ENCODE measurements at places on chromosomes 1 and 21.

DNA sequence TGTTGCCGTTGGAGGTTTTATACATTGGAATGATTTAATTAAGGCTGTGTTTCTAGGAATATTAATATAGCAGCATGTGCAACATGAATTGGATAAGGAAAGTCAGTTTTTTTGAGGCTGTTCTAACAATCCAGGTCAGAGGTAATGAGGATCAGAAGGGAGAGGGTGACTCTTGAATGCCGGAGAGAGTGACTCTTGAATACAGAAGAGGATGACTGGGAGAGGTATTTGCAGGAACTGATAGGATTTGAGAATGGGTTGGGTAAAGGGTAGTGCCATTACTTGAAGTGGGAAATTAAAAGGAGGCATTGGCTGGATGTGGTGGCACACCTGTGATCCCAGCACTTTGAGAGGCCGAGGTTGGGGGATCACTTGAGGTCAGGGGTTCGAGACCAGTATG, 55.6 kb upstream of the MACF1 start:
- no peak for DNase-seq

DNA sequence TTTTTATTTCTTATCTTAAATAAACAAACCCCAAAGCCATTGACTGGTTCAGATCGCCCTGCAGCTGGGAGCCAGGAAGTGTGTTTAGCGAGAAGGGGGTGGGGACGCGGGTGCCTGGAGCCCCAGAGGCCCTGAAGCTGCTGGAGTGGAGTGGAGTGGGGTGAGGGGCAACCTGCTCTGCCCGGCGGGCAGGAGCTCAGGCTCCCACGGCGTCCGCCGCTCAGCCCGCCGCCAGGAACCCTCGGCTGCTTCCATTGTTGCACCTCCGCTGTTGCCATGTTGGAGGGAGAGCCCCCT, 673 bp downstream of the PIK3C2B start:
- peak; percentile 50 for DNase-seq

GRCh38 chr1:150511551-150511950, 3.6 kb downstream of the ECM1 start:
- DNase-seq = no peak

- no peak for DNase-seq
These were observed 23.4 kb upstream of the KIAA1614 start for GRCh38 chr1:180889325-180889724.

GRCh38 chr1:235090406-235091069, 38.1 kb downstream of the TOMM20 start:
- no peak for DNase-seq

DNA sequence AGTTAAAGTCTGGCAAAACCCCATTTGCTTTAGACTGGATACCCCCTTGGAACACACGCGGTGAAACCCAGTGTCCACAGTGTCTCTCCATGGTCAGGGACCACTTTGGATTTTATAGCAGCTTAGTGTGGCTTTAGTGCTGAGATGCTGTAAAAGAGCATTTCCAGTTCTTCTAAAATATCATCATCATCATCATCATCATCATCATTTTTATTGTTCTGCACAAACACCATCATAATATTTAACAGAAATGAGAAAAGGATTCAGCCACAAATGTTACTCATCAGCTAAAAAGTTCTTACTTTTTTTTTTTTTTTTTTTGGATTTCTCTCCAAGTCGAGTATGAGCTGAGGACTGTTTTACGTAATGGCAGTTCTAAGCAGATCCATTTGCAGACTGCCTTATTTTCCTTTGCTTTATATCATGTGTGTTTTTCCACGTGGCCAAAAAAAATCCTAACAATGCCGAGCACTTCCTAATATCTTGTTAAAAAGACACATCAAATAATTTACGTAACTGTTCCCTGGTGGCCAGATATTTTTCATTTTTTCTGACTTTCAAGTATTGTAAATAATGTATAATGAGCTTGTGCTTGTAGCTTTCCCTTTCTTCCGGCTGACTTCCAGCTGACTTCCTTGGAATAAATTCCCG, 62.8 kb downstream of the EVA1C start:
- no peak for DNase-seq

GRCh38 chr1:154953611-154954038, 2.3 kb downstream of the PBXIP1 start:
- DNase-seq = no peak

GRCh38 chr1:158506369-158506987, 34.5 kb downstream of the OR10R2 start:
- DNase-seq = no peak

DNA sequence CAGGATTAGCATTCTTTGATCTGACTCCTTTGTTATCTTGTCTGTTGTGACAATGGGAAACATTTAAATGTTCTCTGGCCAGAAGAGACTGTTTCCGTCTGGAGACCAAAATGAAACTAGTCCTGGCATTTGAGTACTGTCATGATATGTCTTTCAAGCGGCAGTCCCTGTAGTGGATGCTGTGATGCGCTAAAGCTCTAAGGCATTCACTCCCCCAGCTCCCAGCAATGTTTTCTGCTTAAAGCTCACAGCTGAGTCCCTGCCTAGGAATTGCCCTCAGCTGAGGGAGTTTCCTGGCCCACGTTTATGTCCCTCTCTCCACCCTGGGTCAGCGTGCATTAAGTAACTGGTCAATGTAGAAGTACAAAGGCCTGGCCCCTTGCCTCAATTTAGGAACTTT, 109.4 kb downstream of the UCHL5 start:
- DNase-seq = no peak

Measured in naive thymus-derived CD8-positive, alpha-beta T cell (primary cell).